Gastroesophageal sphincter (tissue), 4 donors: ENCODE measurements at places on chromosomes 2 and 18.

GRCh38 chr18:23956483-23956882 lies 58.1 kb upstream of the TTC39C start:
- ATAC-seq = no peak

- ATAC-seq = no peak
Observed at GRCh38 chr2:207008105-207008990, 69.0 kb downstream of the CPO start.

- no peak for ATAC-seq
Observed at GRCh38 chr2:233210281-233210680, 41.2 kb upstream of the ATG16L1 start.

DNA sequence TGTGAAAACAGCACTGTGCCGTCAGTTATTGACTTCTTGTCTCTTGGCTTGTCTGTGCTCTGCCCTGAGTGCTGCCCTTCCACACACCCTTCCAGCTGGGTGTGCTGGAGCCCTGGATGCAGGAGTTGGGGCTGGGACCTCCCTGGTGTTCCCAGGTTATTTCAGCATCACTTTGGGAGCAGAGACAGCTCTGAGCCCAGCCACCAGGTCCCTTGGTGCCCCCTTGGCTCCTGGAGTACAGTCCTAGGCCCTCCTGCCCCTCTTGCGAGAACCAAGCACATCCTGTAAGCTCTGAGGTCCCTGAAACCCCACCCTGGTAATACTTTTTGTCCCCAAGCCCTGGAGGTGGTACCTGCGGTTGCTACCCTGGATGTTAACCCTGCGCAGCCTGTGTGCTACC lies 24.3 kb downstream of the BOK start:
- ATAC-seq = no peak

DNA sequence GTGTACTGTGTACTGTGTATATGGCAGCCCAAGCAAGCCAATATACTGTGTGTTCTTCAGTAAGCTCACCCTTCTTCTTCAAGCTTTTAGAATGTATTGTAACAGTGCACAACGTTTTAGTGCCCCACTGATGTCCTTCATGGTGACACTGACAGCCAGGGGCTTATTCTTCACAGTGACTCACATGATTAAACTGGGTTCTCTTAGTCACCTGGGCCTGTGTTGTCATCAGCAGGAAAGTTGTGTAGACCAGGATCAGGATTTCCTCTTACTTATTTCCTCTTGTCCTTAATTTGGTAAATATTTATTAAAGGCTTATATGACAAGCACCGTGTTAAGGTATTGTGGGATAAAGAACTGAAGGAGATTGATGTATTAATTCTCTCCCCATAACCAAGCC lies 67.9 kb upstream of the THOC1 start:
- no peak for ATAC-seq

GRCh38 chr2:221097568-221097915 lies 474.6 kb downstream of the EPHA4 start:
- no peak for ATAC-seq

DNA sequence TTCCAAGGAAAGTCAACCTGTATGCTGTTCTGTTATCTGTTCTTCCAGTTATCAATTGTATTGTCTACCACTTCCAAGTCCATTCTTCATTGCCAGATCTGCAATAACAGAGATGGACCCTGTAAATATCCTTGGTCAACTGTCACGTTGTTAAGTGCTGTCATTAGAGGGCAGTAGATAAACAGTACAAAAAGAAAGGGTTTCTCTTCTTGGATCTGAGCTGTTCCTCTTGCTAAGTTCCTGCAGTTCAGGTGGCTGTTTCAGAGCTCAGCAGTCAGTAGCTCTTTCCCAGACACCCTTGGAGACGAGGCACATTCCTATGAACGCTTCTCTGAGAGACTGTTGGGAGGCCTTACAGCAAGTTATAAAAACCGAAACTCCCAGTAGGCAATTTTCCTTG lies 957.1 kb upstream of the CHAC2 start:
- ATAC-seq = no peak

DNA sequence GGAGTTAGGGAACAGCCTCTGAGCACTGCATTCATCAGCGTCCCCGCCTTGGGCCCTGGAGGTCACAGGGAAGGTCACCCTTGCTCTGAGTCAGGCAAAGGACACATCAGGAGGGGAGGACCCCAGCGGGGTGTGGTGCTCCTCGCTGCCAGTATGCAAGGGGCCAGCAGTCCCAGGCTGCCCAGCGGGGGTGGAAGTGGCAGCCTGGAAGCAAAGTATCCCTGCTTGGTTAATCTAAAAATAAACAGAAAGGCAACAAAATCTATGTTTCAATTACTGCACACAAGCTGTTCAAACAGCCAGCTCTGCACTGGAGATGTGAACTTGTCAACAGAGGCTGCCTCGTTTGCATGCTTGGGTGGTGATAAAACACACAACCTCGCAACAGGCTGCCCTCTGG lies 164.1 kb downstream of the KLHL29 start:
- ATAC-seq = no peak

GRCh38 chr2:239425631-239426030 lies 24.8 kb upstream of the HDAC4 start:
- ATAC-seq = no peak

GRCh38 chr2:198698230-198698629 lies 759.5 kb downstream of the SATB2 start:
- no peak for ATAC-seq
